Transverse colon (tissue), 4 donors: ENCODE measurements at places on chromosomes 5 and 9. TPM values are rescaled to one million over a fixed set of nuclear protein-coding genes. Genes with fewer than 3 reads are reported as not detected.

DNA sequence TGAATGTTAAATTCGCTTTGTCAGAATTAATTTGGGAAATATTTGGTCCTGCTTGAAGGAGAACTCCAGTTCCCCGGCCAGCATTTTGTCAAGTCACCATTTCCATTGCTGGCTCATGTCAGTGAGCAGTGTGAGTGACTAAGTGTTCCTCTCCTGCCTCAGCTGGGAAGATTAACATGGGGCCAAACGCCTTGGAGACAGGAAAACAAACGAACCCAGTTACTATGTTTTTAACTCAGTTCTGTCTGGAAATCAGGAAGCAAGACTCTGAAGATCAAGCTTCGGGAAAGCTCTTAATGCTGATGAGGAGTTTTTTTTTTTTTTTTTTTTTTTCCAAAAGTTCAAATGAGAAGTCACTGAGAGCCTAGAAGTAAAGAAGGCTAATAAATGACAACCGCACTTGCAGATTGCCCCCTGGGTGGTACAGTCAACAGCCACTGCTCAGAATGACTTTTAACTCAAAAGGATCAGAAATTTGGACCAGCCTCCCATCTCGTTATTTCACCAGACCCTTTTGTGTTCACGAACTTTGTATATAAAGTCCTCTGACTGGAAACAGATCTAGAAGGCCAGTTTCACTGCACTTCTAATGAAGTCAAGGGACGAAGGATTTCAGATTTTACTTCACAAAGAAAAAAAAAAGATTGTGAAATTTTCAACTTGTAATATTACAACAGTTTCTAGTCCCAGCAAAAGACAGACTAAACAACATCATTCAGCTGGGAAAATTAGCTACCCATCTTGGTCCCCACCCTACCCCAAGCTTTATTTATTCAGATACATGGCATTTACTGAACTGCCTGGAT, 121.3 kb downstream of the LHFPL2 start:
- peak overlapping the region; percentile 74 for H3K27ac ChIP-seq
- no peaks in the 10 kb centered on the region for H3K27me3 ChIP-seq
- H3K4me3 ChIP-seq: no peak overlapping the region
- no peaks in the 10 kb centered on the region for H3K36me3 ChIP-seq

DNA sequence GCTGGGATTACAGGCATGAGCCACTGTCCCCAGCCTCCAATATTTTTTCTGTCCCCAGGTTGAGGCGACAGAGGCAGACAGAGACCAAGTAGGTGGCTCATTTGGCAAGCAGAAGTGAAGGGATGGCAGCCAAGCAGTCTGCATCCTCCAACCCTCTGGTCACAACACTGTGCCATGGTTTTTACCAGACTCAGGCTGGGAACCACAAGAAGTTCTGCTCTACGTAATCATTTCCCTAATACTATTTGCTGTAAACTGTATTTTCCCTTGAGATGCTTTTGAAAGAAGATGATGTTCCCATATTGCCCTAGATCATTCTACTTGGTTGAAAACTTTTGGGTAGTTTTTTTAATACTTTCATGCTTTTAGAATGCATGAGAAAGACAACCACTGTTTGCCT, 40.5 kb downstream of the PTTG1 start:
- no peaks in the 10 kb centered on the region for H3K27me3 ChIP-seq
- H3K27ac ChIP-seq: no peak overlapping the region
- H3K4me3 ChIP-seq: no peak overlapping the region
- peaks cover 4% of the 10 kb centered on the region for H3K4me1 ChIP-seq
- H3K36me3 ChIP-seq: no peaks in the 10 kb centered on the region

DNA sequence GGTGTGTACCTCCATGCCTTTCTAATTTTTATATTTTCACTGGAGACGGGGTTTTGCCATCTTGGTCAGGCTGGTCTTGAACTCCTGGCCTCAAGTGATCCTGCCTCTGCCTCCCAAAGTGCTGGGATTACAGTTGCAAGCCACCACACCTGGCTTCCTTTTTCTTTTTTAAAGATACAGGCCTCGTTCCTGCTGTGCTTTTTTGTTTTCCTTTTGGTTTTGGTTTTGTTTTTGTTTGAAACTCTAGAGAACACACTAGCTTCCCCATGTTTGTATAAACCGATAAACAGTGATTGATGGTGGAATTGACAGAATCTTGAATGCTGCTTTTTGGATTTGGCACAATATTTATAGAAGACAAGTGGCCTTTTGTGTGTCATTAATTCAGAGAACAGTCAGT, 1603.4 kb downstream of the MAT2B start:
- DNase-seq: no peak
- H3K27ac ChIP-seq: no peak overlapping the region
- no peaks in the 10 kb centered on the region for H3K4me1 ChIP-seq
- H3K36me3 ChIP-seq: no peaks in the 10 kb centered on the region

ACTL7A gene
- total RNA-seq: not detected

CLIC3 gene
- 3.8 TPM for total RNA-seq

ARHGEF28 gene
- total RNA-seq: 18.7 TPM
